ENCODE measurements at places on chromosomes 11 and 22.

- peak; percentile 91 for DNase-seq
These were observed 1.1 kb upstream of the ADM start for GRCh38 chr11:10303558-10304363.

GRCh38 chr22:24553597-24554312 lies 1.2 kb downstream of the GUCD1 start:
- DNase-seq = peak; percentile 19

DNA sequence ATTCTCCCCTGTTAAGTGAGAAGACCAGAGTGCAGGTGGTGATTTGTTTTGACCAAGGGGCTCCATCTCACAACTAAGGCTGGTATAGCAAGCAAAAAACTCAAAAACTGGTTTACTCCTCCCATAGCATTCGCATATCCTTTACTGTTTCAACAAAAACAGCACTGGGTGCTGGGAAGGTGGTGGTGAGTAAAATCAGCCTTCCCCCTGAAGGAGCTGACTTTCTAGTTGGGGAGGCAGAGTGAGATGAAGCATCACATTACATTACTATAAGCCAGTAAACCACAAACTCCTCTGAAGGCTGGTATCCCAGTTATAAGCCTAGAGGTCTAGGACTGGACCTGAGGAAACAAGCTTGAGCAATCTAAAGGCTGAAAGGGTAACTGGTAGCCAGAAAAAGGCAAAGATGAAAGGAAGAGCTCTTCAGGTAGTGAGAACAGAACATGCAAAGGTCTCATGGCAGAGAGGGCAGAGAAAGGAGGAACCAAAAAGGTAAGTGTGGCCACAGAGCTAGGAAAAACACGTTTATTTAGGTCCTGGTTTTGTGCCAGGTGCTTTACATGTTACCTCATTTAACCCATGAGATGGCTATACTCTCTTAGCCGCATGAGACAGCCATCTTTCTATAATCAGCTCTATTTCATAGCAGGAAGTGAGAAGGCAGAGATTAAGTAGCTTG lies 22.3 kb downstream of the TMEM123 start:
- peak; percentile 45 for DNase-seq

- DNase-seq = peak; percentile 27
These were observed 31.5 kb downstream of the C2CD3 start for GRCh38 chr11:74139151-74139918.
